ENCODE measurements at places on chromosomes 1 and 21.

- no peak for DNase-seq
Measured at GRCh38 chr1:59705466-59706302, 109.1 kb upstream of the HOOK1 start.

DNA sequence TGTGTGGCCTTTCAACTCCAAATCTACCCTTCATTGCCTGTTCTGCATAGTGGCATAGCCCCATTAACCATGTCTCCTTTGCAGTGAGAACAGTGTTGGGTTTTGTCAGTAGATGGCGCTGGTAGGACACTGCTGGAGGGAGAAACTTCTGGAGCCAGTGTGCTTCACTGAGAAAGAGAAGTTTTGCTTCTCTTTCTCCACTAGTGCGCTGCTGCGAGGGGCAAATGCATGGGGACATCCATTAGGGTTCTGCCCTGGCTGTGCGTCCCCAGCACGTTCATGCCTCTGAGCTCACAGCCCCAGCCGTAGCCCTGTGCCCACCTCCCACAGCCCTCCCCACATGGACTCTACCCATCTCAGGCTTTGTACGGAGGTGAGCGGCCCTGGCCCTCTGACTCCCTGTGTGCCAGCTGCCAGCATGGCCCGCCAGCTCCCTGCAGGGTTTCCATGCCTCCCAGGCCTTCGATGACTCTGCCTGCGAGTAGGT lies 53.1 kb downstream of the RIMS3 start:
- peak; percentile 75 for DNase-seq

GRCh38 chr1:147334292-147334691 lies 91.8 kb downstream of the CHD1L start:
- DNase-seq: no peak

GRCh38 chr1:182595641-182596240 lies 6.7 kb upstream of the RNASEL start:
- DNase-seq: peak; percentile 71

DNA sequence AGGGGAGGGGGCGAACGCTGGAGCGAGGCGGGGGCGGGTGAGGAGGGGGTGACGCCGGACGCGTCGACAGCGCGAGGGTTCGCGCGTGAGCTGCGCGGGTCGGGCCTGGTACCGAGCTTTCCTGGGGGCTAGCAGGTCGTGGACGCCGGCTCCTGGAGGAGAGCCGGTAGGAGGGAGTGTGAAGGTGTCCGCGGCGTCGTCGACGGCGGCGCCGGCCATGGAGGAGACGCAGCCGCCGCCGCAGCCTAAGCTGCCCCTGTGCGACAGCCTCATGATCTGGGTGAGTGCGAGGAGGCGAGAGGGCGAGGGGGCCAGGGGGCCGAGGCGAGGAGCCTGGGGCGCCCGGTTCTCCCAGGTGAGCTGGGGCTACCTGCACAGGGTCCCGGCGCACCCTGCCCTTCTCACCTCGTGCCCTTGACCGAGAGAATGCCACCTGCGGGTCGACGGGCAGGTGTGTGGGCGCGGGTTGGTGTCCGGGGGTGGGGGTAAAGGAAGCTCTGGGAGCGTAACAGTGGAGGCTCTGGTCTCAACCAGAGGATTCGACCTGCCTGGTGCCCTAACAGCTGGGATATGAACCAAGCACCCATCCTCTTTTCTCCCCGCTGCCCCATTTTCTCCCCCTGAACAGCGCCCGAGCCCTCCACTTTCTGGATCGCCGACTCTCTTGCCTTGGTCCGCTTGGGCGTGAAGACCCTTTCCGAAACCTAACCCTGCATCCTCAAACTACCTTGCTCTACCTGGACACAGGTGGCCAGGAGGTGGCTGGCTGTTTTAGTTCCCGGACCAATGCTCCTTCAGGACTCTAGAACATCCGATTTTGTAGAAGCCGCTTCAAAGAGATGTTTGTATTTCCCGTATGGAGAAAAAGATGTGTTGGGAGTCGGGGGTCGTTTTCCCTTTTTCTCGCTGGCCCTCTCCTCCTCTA lies at the start of gene HOOK1:
Gene HOOK1, plus strand, starts transcription at position 49 of the 925 bp plus-strand sequence. Its CDS starts 169 bp downstream, at position 218.
- DNase-seq: peak; percentile 69

- DNase-seq: no peak
Measured at GRCh38 chr1:37070126-37070525, 35.8 kb upstream of the GRIK3 start.

GRCh38 chr1:31396633-31397351 lies 16.2 kb upstream of the SERINC2 start:
- DNase-seq: no peak

DNA sequence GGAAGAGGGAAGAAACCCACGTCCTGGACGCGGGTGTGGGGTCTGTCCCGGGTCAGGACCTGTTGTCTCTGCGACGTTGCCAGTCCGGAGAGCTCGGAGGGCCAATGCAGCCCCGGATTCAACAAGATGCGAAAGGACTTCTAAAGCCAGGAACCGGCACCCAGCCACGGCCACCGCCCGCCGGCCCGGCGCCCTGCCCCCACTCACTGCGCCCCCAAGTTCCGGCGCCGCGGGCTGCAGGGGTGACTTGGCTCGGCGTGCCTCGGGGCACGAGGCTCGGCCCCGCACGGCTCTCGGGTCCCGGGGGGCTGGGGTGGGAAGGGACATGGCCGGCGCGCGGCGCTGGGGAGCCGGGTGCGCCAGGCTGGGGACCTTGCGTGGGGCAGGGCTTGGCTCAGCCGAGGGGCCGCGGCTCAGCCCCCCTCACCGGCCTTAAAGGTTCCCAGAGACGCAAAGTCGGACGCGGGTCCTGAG lies 51.8 kb upstream of the H6PD start:
- DNase-seq: no peak

DNA sequence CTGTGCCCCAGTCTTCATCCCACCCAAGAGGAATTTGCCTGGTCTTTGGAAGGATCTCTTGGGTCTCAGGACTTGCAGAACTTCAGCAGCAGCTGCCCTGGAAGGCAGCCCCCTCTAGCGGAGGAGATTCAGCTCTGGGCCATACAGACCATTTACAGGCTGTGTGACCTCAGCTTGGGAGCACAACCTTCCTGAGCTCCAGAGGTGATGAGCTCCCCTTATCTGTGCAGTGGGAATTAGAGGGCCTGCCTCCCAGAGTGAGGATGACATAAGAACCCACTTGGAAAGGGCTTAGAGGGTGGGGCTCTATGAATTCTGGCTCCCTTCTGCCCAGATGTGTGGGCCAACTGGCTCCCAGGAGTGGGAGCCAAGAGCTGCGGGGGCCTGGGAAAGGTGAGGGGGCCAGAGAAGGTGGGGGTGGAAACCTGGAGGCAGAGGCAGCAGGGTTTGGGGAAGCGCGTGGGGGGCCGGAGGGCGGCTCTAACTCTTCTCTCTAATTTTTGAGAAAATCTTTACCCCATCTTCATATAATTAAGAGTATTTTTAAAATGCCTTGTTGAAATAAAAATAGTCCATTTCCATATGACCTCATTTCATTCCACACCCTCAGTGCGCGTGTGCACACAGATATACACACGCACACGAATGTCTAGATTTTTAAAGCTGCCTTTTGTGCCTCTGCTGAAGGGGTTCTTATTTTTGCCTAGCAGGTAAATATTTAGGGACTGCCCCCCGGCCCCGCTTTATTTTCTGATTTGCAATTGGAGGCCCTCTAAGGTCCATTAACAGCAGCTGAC lies 21.5 kb downstream of the EPHB2 start:
- DNase-seq: no peak

Data from left lobe of liver (tissue), 2 donors.